ENCODE measurements at places on chromosomes 11 and 22.

DNA sequence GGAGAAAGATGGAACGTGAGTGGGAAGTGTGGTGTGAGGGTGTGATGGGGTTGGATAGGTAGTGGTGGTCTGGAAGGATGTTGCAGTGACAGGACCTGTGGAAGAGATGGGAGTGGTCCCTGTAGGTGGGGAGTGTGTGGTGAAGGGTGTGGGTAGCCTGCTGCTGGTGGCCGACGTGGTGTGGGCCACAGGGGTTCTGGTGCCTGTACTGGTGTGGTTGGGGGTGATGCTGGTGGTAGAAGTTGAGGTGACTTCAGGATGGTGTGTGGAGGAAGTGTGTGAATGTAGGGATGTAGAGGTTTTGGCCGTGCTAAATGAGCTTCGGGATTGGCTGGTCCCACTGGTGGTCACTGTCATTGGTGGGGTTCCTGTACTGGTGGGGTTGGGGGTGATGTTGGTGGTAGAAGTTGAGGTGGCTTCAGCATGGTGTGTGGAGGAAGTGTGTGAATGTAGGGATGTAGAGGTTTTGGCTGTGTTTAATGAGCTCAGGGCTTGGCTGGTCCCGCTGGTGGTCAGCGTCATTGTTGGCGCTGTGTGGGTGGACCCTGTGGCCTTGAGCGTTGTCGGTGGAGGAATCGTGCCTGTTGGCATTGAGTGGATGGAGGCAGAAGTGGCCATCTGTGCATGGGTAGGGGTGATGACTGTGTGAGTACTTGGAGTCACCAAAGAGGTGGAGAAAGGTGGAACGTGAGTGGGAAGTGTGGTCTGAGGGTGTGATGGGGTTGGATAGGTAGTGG, 19.1 kb downstream of the MUC6 start:
- DNase-seq: no peak

GRCh38 chr11:1373536-1374214, 16.1 kb upstream of the BRSK2 start:
- no peak for DNase-seq

GRCh38 chr11:25408146-25408545, 911.3 kb downstream of the LUZP2 start:
- no peak for DNase-seq

- DNase-seq: no peak
These were observed 109.6 kb downstream of the RBFOX2 start for GRCh38 chr22:35919002-35919542.

- no peak for DNase-seq
These were observed 187.7 kb upstream of the E2F8 start for GRCh38 chr11:19428206-19429002.

GRCh38 chr11:44229098-44229497, 80.8 kb downstream of the ALX4 start:
- DNase-seq: no peak

- no peak for DNase-seq
These were observed 164.6 kb downstream of the ETS1 start for GRCh38 chr11:128422576-128423370.

- DNase-seq: no peak
These were observed 3.8 kb upstream of the OR10D3 start for GRCh38 chr11:124179310-124179709.

DNA sequence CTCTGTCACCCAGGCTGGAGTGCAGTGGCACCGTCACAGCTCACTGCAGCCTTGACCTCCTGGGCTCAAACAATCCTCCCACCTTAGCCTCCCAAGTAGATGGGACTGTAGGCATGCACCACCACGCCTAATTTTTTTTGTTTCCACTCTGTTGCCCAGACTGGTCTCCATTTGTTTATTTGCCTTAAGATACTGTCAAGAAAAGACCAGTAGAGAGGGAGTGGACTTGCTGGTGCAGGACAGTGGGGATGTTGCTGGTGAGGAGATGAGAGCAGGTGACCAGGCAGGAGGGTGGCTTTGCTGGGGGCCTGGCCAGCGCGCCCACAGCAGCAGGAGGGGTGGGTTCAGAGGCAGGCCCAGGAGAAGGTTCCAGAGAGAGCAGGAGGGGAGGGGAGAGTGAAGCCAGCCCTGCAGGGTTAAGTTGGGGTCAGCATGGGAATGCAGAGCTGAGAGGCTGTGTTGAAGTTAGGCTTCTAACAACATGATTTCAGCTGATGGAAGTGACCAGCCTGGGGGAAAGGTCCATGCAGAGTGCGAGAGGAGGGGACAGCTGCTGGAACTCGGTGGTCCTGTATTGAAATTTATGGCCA, 35.8 kb downstream of the NADSYN1 start:
- DNase-seq: no peak

All from BJ (cell line).